ENCODE measurements at places on chromosomes 13 and 19. TPM values are rescaled to one million over a fixed set of nuclear protein-coding genes. Genes with fewer than 3 reads are reported as not detected.

EPS8L1 gene
- total RNA-seq: 0.90 TPM

- H3K36me3 ChIP-seq: no peaks in the 10 kb centered on the region
- H3K27me3 ChIP-seq: no peaks in the 10 kb centered on the region
- no peak overlapping the region for H3K4me3 ChIP-seq
- H3K4me1 ChIP-seq: peaks cover 23% of the 10 kb centered on the region
- DNase-seq: peak; percentile 98
- peak overlapping the region; percentile 89 for H3K27ac ChIP-seq
Observed at GRCh38 chr19:42850981-42851717, 28.4 kb downstream of the PSG1 start.

GRCh38 chr13:65623148-65623547 lies 1607.0 kb downstream of the PCDH9 start:
- no peak overlapping the region for H3K27ac ChIP-seq
- H3K4me3 ChIP-seq: no peak overlapping the region
- H3K4me1 ChIP-seq: no peaks in the 10 kb centered on the region
- no peak for DNase-seq
- no peaks in the 10 kb centered on the region for H3K27me3 ChIP-seq
- no peaks in the 10 kb centered on the region for H3K36me3 ChIP-seq

GRCh38 chr13:39272994-39273393 lies 234.7 kb downstream of the NHLRC3 start:
- no peak overlapping the region for H3K27ac ChIP-seq
- no peak for DNase-seq
- no peaks in the 10 kb centered on the region for H3K4me1 ChIP-seq
- H3K36me3 ChIP-seq: no peaks in the 10 kb centered on the region
- H3K4me3 ChIP-seq: no peak overlapping the region

DNA sequence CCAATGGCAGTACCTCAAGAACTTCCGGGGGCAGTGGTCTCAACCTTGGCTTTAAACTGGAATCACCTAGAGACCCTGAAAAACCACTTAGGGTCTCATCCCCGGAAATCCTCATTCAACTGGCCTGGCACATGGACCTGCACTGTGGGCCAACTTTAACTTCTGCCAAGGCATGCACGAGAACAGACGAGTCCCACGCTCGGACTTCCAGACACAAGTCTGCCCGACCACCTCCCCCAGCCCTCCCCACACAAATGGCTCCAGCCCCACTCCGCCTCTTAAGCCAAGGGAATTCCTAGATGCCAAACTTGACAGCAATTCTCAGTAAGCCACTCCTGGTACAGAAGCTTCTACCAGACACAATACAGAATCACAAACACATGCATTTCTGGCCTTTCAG lies 114.0 kb downstream of the STK24 start:
- H3K4me3 ChIP-seq: no peak overlapping the region
- H3K36me3 ChIP-seq: peaks cover 56% of the 10 kb centered on the region
- no peak for DNase-seq
- no peak overlapping the region for H3K27ac ChIP-seq
- no peaks in the 10 kb centered on the region for H3K27me3 ChIP-seq

Measured in IMR-90 (cell line).